ENCODE measurements at places on chromosomes 3 and 15.

GRCh38 chr3:114418724-114419543 lies 125.1 kb downstream of the TIGIT start:
- no peak for DNase-seq

DNA sequence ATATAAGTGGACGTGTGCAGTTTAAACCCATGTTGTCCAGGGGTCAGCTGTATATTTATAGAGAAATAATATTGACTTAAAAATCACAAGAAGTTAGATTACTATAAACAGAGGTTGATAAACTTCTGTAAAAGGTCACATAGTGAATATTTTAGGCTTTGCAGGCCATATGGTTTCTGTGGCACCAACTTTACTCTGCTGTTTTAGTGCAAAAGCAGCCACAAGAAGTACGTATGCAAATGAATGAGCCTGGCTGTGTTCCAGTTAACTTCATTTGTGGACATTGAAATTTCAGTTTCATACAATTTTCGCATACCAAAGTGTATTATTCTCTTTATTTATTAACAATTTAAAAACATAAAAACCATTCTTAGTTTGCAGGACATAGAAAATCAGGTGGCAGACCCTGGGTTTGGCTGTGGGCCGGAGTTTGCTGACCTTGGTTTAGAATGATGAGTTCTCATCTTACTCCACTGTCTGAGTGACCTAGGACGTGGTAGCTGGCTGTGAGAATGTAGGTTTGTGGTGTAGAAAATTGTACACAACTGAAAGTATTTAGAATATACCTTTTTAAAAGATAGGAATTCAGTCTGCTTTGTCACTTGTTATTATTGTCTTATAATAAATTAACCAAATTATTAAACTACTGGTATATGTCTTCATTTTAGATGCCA lies 16.3 kb downstream of the FAN1 start:
- no peak for DNase-seq

GRCh38 chr3:134366928-134367811 lies 7.1 kb downstream of the AMOTL2 start:
- no peak for DNase-seq

- no peak for DNase-seq
Measured at GRCh38 chr15:75739791-75740190, 27.1 kb upstream of the CSPG4 start.

DNA sequence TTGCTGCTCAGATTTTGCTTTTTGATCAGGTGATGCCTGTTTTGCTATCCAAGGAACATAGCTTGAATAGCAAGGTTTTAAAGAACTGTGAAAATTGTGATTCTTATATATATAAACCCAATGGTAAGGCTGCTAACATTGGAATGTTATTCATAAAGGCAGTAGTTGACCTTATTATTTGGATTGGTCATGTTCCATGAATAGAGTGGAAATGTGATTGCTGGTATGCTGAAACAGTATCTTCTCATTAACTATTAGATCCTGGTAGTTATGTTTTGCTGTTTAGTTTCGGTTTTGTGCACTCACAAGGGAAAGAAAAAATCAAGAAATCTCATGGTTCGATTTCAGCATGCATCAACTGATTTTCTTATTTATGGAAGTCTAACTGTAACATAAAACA lies 78.7 kb upstream of the NPHP3 start:
- no peak for DNase-seq

DNA sequence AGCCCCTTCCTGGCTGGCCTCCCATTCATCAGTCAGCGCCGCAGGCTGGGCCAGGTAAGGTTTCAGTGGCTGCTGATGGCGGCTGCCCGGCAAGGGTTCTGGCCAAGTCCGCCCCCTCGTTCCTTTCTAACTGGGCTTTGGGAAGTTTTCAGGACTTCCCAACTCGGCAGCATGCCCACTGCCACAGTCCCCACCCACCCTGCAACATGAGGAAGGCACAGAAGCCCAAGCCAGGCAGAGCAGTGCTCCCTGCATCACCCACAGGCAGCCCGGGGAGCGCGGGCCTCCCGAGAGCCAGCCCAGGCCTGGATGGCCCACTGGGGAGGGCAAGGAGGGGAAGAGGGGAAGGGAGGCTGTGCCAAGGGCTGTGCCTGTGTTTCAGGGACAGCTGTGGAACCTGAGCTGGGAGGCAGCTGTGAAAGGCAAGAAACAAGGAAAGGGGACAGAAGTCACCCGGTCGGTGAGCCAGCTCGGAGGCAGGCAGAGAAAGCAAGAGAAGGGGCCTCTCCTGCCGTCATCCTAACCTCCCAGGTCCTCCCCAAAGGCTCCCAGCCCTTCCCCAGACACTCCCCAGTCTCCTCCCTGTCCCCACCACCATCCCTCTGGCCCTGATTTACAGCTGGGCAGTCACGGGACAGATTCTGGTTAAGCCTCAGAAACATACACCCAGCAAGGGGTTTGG lies 73.9 kb downstream of the CPN2 start:
- DNase-seq: no peak

GRCh38 chr3:158953131-158953530 lies 151.3 kb downstream of the MFSD1 start:
- DNase-seq: no peak

DNA sequence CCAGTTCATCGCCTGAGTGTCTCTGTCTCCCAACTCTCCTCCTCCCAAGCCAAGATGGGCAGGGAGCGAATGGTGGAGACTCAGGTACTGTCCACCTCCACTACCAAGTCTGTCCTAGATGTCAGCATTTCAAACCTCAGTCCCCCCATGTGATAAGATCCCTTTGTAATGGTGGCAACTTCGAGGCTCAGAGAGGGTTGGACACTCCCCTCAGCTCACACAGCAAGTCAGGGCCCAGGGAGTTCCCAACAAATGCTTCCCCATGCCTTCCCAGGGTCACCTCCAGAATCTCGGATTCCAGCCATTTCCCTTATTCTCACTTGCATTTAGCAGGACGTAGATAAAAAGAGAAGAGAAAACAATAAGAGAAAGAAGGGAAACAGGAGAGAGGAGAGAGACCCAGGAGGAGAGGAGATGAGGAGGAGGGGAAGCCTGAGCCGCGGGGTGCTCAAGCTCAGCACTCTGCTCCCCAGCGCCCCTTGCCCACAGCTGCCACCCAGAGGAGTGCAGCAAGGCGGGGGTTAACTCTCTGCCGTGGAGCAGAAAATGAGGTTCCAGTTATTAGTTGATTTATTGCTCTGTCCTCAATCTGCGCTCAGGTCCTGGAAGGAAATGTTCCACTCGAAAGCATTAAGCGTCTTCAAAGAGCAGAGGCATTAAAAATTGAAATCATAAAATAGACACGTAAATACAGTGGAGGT lies 84.1 kb upstream of the LINGO1 start:
- DNase-seq: no peak

DNA sequence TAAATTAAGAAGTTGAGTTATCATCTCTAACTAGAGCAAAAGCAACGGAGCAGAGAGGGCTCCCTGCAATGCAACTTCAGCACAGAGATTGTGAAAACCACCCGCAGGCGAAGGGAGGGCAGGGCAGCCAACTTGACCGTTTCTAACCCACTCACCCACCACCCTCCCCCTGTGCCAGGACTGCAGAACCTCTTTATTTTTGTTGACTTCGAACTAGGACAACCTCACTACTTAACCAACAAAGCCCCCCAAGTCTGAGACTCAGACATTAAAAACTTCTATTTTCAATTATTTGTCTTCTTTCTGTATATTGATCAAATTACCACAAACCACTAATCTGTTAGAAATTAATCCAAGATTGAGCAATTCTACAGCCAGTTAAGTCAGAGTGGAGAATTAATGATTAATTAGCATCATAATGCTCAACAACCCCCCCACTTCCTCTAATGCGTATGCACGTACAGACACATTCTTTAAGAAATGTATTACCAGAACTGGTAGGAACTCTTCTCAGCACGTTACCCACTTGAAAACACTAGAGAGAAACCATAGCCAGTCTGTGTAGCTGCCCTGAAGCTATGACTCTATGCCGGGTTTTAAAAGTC lies 2.0 kb downstream of the MGLL start:
- no peak for DNase-seq

GRCh38 chr3:143726727-143727126 lies 121.5 kb downstream of the SLC9A9 start:
- DNase-seq: no peak

- peak; percentile 69 for DNase-seq
Measured at GRCh38 chr3:8629151-8630021, 15.2 kb downstream of the SSUH2 start.

DNA sequence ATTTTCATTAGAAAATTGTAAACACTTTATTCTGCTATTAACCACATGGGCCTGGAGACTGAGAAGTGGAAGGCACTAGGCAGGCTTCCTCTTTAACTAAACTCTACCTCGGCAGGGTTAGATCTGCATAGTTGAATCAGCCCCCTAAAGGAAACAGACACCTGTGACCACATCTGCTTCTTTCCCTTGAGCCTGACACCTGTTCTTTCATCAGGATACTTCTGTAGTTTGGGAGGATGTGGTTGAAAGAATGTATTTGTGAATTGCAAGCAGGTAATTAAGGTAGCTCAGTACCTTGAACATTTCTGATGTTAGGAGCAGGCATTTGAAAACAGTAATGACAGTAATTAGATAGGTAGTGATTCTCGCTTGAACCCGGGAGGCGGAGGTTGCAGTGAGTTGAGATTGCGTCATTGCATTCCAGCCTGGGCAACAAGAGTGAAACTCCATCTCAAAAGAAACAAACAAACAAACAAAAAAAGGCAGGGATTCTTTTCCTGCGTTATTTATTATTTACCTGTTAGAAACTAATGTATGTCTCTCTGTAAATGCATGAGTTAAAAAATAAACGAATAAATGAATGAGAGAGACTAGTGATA lies 468.5 kb downstream of the NLGN1 start:
- DNase-seq: no peak

GRCh38 chr3:119084371-119085069 lies 49.9 kb upstream of the IGSF11 start:
- no peak for DNase-seq

DNA sequence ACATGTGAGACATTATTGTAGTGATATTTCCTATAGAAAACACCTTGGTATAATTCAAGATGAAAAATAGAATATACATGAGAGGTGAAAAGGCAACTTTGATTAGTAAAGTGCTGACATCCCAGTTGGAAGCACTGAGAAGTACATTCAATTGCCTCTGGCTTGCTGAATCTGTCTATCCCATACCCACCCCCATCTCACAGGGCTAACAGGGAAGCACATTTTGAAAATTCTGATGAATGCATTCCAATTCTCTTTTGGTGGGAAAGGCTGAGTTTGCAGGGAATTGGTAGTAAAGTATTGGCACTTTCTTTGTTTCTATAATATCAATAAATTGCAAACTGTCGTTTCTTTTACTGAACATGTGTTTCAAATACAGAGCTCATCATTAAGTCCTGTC lies 122.9 kb downstream of the MBNL1 start:
- no peak for DNase-seq

GRCh38 chr15:71057143-71057542 lies 58.1 kb upstream of the THSD4 start:
- DNase-seq: no peak

DNA sequence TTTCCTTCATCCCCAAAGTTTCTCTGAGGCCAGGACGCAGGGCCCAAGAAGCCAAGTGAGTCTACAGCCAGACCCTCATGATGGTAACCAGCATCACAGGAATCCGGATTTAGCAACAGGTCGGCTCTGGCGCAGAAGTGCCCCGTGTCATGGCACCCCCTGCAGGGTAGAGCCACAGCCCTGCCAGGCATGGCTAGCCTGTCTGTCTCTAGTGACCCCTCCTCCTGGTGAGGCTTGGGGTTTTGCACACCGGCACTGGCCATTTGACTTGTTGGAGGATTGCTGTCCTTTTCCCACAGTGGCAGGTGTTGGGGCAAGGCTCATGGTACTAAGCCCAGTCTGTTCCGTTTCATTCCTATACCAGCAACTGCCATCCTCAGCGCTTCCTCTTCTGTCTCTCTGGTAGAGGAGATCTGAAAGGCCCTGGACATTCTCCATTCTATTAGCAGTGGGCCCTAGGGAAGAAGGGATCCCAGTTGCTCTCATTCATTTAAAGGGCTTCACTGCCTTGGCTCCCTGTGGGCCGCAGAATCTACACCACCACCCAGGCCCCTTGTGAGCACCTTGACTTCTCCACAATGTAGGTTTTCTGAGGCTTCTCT lies 9.4 kb upstream of the CHAC1 start:
- DNase-seq: no peak

GRCh38 chr3:140251678-140252077 lies 316.7 kb downstream of the CLSTN2 start:
- DNase-seq: no peak
